ENCODE measurements at places on chromosomes 3 and 15. TPM values are rescaled to one million over a fixed set of nuclear protein-coding genes. Genes with fewer than 3 reads are reported as not detected.

CIB1 gene
- total RNA-seq: 31.5 TPM

FSTL1 gene
- 1,097 TPM for total RNA-seq

PTPN23 gene
- 4.5 TPM for total RNA-seq

NEDD4 gene
- 80.7 TPM for total RNA-seq

TMOD2 gene
- total RNA-seq: 6.9 TPM

RTP3 gene
- total RNA-seq: not detected

SAXO2 gene
- total RNA-seq: not detected

BCL6 gene
- 22.6 TPM for total RNA-seq

ATP13A5 gene
- not detected for total RNA-seq

TMEM212 gene
- not detected for total RNA-seq

DOCK3 gene
- total RNA-seq: under 0.01 TPM

STAC gene
- 0.36 TPM for total RNA-seq

COL7A1 gene
- total RNA-seq: 3.1 TPM

ANKRD63 gene
- total RNA-seq: under 0.01 TPM

MYD88 gene
- 9.3 TPM for total RNA-seq

NANOGP8 gene
- not detected for total RNA-seq

Data from IMR-90 (cell line).